ENCODE measurements at places on chromosomes 6 and 20.

DNA sequence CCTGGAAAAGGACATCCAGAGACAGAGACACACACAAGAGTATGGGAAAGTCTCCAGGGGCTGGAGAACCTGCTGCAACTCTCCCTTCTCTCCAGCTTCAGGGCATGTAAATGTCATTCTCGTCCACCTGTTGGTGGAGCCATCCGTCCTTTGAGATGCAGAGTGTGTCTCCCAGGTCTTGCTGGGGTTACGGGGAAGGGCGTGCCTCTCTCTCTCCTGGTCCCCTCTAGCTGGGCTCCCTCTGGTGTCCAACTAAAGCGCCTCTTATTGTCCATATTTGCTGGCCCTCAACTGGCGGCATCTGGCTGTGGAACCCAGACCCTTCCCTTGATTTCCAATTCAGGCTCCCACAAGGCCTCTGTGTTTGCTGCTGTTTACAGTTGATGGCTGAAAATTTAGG is 244.1 kb downstream of the BMP7 start:
- no peak for DNase-seq

- no peak for DNase-seq
Measured at GRCh38 chr6:146560607-146561006, 17.0 kb downstream of the RAB32 start.

DNA sequence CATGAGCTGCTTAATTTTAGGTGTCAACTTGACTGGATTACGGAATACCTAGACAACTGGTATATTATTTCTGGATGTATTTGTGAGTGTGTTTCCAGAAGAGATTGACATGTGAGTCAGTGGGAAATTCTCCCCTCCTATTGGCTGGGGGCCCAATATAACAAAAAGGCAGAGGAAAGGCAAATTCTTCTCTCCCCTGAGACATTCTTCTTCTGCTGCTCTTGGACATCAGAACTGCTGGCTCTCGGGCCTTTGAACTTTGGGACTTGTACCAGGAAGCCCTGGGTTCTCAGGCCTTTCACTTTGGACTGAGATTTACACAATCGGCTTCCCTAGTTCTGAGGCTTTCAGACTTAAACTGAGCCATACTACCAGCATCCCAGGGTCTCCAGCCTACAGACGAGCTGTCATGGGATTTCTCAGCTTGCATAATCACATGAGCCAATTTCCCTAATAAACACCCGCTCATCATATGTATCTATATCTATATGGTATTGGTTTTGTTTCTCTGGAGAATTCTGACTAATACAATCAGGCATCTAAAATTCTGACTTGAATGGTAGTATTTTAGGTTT is 7.6 kb upstream of the BTN3A3 start:
- DNase-seq, result peak; percentile 51

GRCh38 chr6:90106449-90106848 is 190.2 kb downstream of the BACH2 start:
- no peak for DNase-seq

GRCh38 chr6:53934023-53934422 is 139.2 kb downstream of the LRRC1 start:
- no peak for DNase-seq

GRCh38 chr20:60092729-60093128 is 134.5 kb downstream of the CDH26 start:
- no peak for DNase-seq

- no peak for DNase-seq
Measured at GRCh38 chr20:20637998-20638725, 74.3 kb downstream of the RALGAPA2 start.

DNA sequence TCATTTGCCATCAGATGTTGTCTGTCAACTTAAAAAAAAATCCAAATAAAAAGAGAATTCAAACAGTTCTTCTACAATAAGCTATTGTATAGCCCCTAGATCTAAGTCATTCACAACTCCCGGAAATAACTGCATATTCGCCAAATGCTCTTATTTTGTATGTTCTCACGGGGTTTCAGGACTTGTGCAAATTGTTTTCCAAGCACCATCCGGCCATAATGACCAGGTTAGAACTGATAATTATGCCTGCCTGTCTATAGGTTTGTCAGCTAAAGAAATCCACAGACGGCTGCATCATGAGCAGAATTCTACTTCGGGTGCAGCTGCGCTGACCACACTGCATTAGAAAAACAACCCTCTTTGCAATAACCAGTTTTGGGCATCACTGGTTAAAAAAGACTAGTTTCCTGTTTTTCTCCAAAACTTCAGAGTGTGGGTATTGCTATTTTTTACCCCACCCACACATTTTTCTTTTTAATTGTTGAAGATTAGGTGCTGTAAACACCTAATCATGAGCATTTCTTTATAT is 87.7 kb downstream of the HIVEP2 start:
- DNase-seq, result no peak

DNA sequence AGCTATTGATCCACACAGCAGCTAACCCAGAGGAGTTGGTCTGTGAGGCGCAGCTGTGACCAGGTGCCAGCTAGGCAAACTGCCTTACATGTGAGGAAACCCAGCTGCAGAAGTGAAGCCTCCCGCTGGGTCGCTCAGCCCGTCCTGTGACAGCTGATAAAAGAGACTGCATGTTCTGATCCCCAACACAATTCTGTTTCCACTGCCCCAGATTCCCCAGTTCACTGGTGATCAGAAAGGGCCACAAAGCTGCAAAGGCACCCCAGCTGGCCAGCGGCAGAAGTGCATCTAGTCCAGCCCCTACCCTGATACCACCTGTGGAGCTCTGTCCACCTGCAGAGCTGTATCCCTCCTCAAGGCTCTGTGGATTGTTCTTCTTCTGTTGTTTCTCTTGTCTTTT is 64.5 kb downstream of the CTNNBL1 start:
- peak; percentile 6 for DNase-seq
